ENCODE measurements at places on chromosomes 3 and 15.

DNA sequence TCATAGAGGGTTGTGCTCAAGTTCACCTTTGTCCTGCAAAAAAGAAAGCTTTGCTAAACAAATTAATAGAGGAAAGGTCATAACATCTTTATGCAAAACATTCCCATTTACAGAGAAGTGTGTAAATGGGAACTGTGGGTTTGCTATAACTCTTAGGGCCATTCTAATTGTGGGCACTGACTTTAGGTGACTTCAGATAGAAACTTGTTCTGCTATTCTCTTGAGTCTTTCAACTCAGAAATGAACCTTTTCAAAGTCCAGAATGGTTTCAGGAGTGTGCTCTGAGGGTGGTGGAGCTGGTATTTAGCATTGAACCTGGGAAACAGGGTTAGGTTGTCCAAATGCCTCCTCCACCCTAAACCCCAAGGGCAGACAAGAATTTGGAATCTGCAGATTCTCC is 34.0 kb downstream of the SPTSSB start:
- DNase-seq = no peak

DNA sequence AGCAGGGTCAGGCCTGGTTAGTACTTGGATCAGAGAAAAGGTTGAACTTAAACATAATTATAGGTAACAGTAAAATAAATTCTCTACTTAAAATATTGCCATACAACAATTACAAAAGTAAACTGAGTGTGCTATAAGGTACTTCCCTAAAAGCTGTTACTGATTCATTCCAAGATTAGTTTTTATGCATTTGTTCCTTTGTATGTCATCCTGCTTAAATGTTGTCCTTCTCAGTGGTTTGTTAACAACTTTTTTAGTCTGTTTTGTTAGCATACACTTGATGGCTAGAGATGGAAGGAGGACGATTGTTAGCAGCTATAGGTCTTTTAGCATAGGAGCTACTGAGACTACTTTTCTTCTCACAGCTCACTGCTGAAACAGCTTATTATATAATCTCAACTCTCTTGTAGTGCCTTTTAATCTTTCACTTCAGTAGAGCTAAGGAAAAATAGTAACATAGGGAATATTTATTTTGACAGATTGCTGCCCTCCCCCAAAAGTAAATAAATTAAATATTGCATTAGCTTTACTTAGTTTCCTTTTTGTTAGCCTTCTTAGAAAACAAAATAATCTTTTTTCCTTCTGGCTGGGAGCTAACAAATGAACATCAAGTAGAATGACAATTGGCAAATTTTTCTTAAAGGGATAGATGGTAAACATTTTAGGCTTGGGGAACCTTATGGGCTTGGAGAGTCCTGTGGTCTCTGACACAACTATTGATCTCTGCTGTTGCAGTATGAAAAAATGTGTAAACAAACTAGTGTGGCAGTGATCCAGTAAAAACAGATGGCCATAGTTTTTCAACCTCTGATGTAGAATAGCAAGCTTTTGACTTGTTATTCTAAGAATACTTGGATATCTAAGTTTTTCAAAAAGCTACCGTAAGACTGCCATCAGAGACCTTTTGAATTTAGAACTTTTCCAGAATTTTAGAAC is 39.5 kb downstream of the USP8 start:
- DNase-seq = no peak

DNA sequence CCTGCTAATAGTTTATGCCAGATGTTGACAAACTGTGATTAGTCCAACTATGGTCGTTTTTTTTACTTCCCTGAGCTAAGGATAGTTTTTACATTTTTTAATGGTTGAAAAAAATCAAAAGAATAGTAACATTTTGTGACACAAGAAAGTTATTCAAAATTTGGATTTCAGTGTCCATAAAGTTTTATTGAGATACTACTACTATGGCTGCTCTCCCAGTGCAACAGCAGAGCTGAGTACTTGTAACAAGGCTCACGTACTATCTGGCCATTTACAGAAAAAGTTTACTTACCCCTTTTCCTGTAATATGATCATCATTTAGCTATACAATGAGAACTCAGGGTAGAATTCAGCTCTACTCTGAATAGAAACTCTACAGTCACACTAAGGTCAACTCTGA is 11.5 kb upstream of the TMEM62 start:
- no peak for DNase-seq

- DNase-seq = no peak
Measured at GRCh38 chr3:123503203-123503602, 54.3 kb upstream of the ADCY5 start.

- DNase-seq = no peak
Measured at GRCh38 chr15:101307048-101307896, 12.2 kb upstream of the SNRPA1 start.

GRCh38 chr3:115638991-115639390 is 15.7 kb downstream of the GAP43 start:
- DNase-seq = no peak

DNA sequence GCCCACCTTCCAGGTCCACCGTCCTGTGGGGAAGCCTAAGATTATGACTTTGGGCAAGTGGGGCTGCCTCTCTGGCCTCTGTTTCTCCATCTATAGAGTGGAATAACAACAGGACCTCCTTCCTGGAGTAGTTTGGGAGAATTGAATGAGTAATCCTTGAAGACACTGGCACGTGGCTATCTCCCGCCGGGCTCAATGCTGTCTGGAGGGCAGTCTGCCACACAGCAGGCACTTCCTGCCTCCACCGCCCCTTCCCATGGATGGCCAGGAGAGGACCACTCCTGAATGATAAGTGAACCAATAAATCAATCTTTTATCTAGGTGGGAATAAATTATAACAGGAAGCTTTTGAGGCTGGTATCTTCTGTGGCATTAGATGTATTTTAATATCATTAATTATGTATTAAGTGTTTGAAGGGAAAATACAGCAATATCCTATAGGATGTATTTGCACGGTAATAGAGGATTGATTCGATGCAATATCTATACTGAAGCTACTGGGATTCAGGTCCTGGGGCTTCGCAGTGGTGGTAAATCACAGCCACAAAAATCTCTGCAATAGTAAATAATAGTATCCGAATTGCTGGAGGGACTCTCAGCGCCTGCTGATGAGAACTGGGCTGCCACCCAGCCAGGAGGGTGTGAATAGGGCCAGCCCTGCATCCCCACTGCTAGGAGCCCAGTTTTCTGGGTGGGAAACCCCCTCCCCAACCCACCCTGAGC is 15.9 kb downstream of the MEGF11 start:
- DNase-seq = no peak

DNA sequence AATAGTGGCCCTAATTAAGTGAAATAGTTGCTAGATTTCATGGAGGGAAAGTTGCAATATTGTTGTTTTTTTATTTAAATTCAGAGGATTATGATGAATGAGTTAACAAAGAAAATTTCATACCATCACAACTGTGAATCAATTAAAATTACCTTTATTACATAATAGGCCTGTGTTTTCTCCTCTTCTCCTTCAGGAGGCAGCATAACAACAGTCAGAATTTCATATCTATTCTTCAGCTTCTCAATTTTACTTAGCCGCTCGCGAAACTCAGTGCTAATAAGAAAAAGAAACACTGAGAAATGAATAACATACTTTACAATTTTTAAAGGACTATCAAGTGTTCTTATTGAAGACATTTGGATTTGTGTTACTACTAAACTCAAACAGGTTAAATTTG is 29.4 kb downstream of the TTC14 start:
- DNase-seq = no peak

DNA sequence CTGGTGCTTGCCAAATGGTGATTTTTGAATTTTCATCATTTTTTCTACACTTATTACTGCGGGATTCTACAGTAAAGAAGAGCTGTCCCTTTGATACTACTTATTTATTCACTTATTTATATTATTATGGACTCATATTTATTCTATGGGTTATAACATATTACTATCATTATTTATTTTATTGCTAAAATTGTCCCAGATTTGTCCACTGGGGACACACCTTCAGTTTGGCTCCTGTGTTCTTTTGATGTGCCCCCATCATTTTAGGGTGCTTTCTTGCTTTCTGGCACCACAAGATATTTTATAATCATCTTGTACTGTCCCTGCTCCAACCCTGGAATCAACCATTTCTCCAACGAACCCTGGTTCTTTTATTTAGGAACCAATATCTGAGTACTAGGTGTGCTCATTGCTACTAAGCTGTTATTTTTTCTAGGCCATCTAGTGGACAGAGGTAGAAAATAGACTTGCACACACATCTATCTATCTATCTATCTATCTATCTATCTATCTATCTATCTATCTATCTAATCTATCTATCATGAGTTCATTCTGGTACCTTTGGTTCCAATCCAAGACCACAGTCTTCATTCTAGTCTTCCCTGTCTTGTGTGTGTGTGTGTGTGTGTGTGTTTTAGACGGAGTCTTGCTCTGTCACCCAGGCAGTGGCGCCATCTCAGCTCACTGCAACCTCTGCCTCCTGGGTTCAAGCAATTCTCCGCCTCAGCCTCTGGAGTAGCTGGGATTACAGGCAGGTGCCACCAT is 16.0 kb downstream of the SLC22A14 start:
- no peak for DNase-seq

All from omental fat pad (tissue), 4 donors.